ENCODE measurements at places on chromosomes 7 and 10.

- DNase-seq = no peak
Measured at GRCh38 chr10:89214566-89215165, 7.5 kb upstream of the CH25H start.

DNA sequence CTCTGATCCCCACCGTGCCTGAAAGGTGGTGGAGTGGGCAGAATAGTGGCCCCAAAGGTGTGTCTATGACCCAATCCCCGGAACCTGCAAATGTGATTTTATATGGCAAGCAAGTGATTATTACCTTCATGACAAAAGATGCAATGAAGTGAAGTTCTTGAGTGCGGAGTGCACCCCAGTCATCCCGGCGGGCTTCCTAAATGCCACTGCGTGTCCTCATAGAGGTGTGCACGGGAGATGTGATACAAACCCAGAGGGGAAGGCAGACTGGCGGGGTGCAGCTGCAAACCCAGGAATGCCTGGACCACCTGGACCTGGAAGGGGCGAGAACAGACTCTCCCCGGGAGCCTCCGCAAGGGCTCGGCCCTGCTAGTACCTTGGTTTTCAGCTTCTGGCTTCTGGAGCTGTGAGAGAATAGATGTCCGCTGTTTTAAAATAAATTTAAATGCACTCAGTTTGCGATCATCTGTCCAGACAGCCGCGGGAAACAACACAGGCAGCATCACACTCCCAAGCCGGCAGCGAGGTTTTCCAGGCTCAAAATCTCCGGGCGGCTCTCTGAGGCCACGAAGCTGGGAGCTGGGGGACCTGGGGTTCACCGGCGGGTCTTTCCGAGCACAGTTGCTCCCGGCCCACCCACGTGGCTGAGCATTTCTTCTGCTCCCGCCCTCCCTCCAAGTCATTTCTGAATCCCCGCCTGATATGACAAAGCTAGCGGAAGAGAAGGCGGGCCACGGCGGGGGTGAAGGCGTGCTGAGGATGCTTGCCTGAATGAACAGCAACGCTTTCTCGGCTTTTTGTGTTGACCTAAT is 50.4 kb upstream of the EBF3 start:
- no peak for DNase-seq

DNA sequence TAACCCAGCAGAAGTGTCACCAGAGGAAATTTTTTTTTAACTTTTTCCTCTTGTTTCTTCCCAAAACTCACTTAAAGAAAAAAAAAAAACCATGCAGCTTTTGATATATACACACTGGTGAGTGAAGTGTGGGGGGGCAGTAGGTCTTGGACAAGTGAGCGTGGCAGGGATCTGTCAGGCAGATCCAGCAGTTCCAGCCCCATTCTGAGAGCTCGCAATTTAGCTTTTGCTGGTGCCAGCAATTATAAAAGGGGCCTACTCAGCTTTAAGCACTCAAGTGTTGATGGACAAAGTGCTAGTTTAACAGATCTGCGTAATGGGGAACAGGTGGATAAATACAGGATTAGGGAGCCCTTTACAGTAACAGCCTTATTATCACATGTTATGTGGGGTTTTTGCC is 619.2 kb upstream of the GALNT17 start:
- DNase-seq = no peak

DNA sequence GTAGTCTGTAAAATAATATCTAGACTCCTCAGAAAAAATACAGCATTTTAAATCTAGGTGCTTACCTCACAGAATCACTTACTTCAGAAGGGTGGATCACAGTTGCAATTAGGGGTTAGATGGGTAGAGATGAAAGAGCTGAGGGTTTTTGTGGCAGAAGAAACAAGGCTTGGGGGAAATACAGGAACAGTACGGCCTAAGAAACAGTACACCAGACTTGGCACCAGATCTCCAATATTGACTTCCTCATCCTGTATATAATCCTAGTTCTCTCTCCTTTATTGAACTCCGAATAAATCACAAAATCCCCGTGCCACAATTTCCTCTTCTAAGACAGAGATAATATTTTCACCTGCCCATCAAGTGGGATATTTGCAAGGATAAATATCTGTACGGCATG is 14.3 kb downstream of the CEP41 start:
- no peak for DNase-seq

DNA sequence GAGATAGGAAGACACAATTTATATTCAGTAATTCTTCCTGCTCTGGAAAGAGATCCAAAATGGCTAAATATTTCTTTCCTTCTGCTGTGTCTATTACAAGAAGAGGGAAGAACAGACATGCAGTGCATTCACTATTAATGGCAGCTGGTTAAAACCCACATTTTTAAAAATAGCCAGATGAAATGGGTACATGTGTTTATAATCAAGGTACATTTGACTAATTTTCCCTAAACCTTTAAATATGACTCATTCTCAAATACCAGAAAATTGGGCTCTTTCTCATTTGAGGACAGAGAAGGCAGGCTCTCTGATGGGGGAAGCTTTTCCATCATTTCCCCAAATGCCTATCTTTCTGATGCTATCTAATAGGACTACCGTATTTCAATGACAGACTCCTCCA is 215.7 kb upstream of the HABP2 start:
- no peak for DNase-seq

GRCh38 chr7:127365164-127365956 is 27.1 kb downstream of the ZNF800 start:
- DNase-seq = no peak

GRCh38 chr7:116357781-116358670 is 141.5 kb upstream of the CAV2 start:
- DNase-seq = peak; percentile 67

- DNase-seq = no peak
Measured at GRCh38 chr7:21486511-21486910, 56.3 kb upstream of the DNAH11 start.

- DNase-seq = peak; percentile 19
Measured at GRCh38 chr7:23852135-23852534, 142.1 kb downstream of the STK31 start.

DNA sequence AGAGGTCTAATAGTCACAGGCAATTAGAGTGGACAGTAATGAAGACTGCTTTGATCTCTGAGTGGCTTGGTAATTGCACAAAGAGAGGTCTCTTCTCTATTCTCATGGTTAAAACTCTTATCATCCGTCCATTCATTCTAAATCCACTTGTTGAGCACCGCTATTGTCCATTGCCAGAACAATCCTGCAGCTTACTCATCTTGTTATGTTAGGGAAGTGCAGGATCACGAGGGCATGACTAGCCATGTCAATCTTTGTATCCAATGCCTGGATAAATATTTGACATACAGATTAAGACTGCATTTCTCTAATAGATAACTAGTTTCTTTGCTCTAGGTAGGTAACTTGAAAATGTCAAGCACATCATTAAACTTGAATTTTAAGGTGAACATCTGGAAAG is 14.9 kb downstream of the SFTPD start:
- DNase-seq = no peak

- no peak for DNase-seq
Measured at GRCh38 chr10:113991091-113991860, 52.4 kb upstream of the ADRB1 start.

DNA sequence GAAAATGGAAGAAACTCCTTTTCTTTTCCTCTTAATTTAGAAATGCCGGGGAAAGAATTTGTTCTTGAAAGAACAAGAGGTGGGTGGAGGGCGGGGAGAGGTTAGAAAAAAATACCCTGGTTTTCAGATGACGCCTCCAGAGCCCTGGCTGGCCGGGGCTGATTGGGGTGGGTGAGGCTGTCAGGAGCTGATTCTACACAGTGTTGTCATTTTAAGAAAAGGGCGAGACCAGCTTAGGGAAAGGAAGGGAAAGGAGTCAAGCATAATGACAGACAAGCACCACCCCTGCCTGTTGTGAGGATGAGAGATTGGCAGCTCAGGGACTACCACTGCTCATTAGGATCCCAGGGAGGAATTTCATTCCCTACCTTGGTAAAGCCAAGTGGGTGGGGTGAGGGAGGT is 9.9 kb upstream of the FAM180A start:
- DNase-seq = peak; percentile 54

GRCh38 chr10:8037199-8037801 is 17.2 kb upstream of the GATA3 start:
- DNase-seq = no peak

- no peak for DNase-seq
Measured at GRCh38 chr7:56115852-56116538, at the start of gene NUPR2. Gene NUPR2 (minus strand): TSS chr7:56116417. CDS start chr7:56116314, 103 bp downstream.

GRCh38 chr10:4108693-4109092 is 323.7 kb upstream of the KLF6 start:
- no peak for DNase-seq

GRCh38 chr10:61321041-61321857 is 131.9 kb downstream of the TMEM26 start:
- no peak for DNase-seq

GRCh38 chr10:119340893-119341458 is 133.6 kb downstream of the GRK5 start:
- DNase-seq = no peak

DNA sequence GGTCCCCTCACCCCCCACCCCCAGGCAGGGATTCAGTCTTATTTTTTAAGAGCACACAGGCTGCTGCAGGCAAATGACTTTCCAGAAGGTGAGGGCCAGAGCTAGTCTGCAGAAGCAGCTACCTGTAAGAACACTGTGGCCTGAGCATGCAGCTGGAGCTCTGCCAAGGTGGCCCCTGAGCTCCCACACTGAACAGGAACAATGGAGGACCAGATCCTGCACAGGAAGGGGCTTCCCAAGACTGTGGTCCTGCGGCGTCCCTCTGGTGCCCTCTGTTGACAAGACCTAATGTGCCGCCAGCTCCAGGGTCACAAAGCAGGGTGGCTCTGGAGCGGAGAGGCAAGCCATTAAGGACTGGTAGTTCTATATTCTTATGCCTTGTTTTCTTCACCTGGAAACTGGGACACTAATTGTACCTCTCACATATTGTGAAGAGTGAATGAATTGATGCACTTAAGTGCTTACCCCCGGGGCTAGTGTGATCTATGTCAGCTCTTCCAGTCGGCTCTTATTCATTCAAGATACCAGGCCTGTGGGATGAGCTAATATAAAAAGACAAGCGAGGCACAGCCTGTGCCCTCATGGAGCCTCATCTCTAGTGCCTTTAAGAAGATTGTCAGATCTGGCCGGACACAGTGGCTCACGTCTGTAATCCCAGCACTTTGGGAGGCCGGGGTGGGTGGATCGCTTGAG is 8.0 kb upstream of the BEND7 start:
- peak; percentile 59 for DNase-seq

GRCh38 chr7:76217942-76218566 is 16.4 kb downstream of the SRRM3 start:
- DNase-seq = no peak

DNA sequence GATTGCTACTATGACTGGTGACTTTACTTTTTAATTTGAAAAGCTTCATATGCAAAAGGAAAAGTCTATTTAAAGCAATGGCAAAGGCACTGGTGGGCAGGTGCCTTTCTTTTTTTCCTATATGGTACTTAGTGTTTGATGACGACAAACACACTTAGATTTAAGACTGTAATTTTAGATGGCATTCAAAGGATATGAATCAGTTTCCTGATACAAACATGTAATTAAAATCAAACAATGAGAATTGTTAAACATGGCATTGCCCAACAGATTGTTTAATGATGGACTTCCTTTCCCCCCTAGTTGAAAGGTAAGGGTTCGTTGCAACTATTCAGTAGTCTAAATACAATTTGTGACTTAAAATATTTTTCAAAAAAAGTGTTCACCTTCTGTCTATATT is 106.5 kb upstream of the SEMA3C start:
- no peak for DNase-seq

GRCh38 chr10:127853868-127854768 is 38.6 kb downstream of the CLRN3 start:
- peak; percentile 52 for DNase-seq

- DNase-seq = no peak
Measured at GRCh38 chr7:31061185-31061584, 9.1 kb downstream of the ADCYAP1R1 start.

DNA sequence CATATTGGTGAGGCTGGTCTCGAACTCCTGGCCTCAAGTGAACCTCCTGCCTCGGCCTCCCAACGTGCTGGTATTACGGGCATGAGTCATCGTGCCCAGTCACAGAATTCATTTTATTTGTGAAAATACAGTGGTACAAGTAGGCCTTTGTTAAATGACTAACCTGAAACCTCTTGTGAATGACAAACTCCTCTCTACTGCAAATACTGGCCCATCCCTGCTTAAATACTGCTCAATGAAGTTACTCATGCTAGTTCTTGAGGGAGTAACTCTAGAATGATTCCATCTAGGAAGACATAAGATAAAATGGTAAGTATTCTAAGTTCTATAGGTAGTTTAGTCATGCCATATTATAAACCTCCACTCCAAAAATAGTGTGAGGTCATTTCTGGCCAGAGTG is 80.7 kb downstream of the UBE2H start:
- no peak for DNase-seq

GRCh38 chr7:88759230-88760135 is at the start of gene ZNF804B:
Gene ZNF804B (plus strand): TSS chr7:88759700. CDS start chr7:88759977, 277 bp downstream.
- no peak for DNase-seq

DNA sequence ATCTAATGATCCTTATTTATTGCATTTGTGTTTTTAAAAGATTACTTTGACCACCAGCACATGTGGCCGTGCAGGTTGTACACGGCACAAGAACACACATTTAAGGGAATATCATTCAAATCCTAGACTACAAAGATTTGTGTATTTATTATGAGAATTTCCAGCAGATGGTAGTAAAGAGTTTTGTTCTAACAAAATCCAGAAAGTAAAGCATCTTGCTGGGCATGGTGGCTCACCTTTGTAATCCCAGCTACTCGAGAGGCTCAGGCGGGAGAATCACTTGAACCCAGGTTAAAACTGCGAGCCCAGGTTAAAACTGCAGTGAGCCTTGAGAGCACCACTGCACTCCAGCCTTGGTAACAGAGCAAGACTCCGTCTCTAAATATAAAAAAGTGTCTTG is 31.5 kb downstream of the MACROH2A2 start:
- DNase-seq = no peak

DNA sequence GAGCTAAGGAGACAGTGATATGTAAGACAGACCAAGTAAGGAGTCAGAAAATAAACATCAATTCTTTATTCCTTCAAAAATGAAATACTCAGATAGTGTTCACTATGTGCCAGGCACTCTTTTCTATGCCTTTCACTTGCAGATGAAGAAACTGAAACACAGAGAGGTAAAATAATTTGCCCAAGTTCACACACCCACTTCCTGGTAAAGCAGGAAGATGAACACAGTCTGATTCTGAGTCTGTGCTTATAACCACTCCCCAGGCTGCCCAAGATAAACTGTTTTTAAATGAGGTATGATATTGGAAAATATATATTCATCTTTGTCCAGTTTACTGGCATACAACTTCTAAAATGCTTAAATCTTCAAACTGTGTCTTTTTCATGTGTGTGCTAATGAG is 294.4 kb upstream of the NPVF start:
- no peak for DNase-seq

GRCh38 chr10:128242641-128243040 is 116.4 kb upstream of the MKI67 start:
- no peak for DNase-seq

GRCh38 chr7:39045231-39045630 is 67.5 kb downstream of the POU6F2 start:
- no peak for DNase-seq

DNA sequence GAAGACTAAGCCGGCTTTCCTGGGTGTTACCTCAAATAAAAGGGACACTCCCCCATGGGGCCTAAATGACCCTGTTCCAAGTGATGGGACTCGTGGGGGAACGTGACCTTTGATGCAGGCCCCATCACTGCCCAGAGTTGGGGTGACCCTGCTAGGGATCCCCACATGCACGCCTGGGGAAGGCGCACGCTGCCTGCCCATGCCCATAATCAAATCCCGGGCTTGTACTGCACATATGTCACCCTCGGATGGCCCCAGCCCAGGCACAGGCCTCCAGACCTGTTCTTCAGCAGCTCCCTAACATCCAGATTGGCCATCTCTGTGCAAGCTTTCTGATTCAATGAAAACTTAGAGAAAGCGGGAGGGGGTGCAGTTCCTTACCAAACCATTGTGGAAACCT is 14.7 kb downstream of the EBF3 start:
- no peak for DNase-seq
